ENCODE measurements at places on chromosomes 6 and 20.

GRCh38 chr6:37077191-37077904, 71.9 kb downstream of the FGD2 start:
- DNase-seq: no peak

DNA sequence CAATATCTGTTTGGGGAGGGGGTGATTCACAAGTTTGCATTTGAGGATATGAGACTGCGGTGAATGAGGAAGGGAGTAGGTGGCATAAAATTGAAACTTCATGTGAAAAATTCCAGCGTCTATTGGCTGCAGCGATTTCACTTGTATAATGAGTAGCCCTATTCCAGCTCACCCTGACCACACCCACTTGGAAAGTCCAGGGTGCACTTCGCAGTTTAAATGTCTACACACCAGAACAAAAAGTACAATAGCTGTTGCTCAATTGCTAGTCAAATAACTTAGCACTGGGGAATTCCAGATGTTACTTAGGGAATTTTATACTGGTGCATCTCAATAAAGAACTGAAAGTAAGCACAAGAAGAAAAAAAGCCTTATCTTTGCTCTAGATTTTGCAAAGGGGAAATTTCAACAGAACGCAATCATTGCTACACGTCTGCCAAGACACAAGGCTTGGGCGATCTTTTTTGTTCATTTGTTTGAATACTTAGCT, 6.3 kb downstream of the TNFAIP3 start:
- peak; percentile 46 for DNase-seq

DNA sequence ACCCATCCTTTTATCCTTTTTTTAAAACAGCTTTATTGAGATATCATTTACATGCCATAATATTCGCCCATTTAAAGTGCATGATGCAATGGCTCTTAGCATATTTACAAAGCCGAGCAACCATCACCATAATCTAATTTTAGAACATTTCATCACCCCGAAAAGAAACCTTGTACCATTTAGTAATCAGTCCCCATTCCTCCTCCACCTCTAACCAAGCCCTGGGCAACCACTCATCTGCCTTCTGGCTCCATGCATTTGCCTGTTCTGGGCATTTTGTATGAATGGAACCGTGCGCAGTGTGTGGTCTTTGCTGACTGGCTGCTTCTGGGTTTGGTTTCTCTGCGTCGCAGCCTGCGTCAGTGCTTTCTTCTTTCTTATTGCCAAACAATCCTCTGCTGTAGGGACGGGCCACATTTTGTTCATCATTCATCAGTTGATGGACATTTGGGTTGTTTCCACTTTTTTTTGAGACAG, 10.2 kb upstream of the EEF1A2 start:
- DNase-seq: no peak

GRCh38 chr20:46970937-46971630, 76.4 kb downstream of the EYA2 start:
- no peak for DNase-seq

- DNase-seq: no peak
These were observed 11.2 kb downstream of the NEU1 start for GRCh38 chr6:31851485-31851832.

DNA sequence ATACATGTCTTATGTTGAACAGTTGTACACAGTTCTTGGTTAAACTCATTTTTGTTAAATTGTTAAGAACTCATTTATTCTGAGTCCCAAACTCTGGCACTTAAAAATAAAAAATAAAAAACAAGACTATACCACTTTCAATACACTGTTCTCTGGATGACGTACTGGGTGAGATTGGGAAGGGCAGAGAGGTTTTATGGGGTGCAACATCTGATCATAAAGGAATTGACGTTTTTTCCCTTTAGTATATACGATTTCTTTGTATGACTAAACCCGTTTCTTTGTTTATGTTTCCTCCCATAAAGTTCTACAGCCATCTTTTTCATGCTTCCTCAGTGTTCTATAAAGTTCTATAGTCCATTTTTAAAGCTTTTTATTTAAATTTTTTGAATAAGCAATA, 69.1 kb downstream of the TRMT11 start:
- DNase-seq: no peak

GRCh38 chr6:169092375-169092774, 161.3 kb downstream of the THBS2 start:
- DNase-seq: no peak

- no peak for DNase-seq
These were observed 214.1 kb downstream of the COL12A1 start for GRCh38 chr6:74991573-74992332.

- no peak for DNase-seq
These were observed 28.7 kb downstream of the COX4I2 start for GRCh38 chr20:31666258-31667042.

- no peak for DNase-seq
These were observed 2.1 kb downstream of the NQO2 start for GRCh38 chr6:3001773-3002293.

- no peak for DNase-seq
These were observed 80.7 kb downstream of the CARMIL1 start for GRCh38 chr6:25359891-25360290.

- DNase-seq: no peak
These were observed 3.3 kb downstream of the VEGFA start for GRCh38 chr6:43773050-43773979.

DNA sequence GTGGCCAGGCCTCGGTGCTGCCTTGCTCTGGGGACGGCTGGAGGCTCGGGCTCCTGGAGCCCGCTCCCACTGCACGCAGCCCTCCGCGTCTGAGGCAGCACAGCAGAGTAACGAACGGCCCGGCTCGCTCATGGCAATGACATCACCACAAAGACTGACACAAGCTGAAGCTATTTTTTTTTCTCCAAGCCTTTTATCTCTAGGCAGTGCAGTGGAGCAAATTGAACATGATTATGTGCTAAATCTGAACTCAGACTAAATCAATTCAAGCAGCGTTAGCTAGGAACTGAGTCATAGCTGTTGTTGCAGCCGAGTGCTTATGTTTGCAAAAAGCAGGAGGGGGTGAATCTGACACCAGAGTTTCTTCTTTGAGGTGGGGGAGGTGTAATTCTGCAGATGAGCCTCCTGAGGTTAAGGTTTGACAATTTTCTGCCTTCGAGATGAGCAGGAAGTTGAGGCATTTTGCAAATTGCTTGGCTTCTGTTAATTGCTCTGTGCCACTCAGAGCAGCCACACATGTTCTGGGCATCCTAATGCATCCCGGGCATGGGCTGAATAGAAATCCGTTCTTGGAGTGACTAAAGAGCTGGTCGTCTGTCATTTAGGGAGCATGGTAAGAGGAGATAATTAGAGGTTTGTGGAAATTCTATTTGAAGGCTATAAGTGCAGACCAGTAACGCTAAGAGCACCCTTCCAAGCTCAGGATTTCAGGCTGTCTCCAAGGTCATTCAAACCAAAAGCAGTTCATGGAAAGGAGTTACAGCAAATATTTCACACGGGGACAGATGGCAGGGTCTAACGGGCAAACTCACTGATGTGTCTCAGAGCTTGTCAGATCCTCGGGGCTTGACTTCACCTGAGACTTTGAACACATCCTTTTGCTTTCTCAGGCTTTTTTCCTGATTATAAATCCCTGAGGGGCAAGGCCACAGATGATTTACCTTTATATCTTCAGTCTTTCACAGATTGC, 155.1 kb upstream of the ENPP5 start:
- DNase-seq: no peak

DNA sequence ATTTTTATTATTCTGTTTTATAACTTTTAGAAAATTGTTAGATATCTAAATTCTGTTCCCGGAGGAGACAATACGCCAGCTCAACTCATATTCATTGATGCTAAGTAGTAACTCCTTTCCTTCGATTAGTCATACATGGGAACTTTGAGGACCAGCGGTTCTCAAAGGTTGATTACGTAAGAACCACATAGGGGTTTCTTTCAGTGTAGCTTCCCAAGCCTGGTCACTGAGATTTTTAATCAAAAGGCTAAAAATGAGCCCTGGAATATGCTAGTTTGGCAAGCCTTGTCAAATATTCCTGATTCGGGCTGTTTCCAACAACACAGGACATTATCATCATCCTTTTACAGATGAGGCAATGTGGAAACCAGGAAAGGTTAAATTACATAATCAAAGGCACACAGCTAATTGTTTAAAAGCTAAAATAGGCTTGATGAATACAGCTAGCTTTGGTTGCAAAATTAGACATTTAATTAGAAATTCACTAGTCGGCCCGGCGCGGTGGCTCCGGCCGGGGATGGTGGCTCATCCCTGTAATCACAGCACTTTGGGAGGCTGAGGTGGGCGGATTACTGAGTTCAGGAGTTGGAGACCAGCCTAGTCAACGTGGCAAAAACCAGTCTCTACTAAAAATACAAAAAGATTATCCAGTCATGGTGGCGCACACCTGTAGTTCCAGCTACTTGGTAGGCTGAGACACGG, 14.6 kb upstream of the MEI4 start:
- no peak for DNase-seq

- peak; percentile 42 for DNase-seq
These were observed 63.3 kb downstream of the GNAS-AS1 start for GRCh38 chr20:58787211-58788005.

DNA sequence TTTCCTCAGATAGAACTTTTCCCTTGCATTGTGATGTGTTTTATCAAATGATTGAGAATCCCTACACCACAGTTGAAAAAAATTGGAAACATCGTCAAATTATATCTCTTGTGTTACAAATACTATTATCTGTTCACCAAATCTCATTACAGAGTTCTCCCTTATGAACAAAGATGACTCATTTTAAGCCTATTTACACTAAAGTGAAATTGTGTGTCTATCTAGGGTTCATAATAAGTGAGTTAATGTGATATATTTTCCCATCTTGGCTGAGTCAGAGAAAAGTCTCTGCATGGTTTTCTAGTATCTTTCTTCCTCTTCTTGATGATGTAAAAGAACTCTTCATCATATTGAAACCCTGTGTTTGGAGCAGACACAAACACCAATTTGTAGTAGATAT, 1263.3 kb upstream of the EYS start:
- DNase-seq: no peak

- no peak for DNase-seq
These were observed 85.4 kb downstream of the CDYL start for GRCh38 chr6:4861564-4861963.
